ENCODE measurements at places on chromosomes 3 and 15.

DNA sequence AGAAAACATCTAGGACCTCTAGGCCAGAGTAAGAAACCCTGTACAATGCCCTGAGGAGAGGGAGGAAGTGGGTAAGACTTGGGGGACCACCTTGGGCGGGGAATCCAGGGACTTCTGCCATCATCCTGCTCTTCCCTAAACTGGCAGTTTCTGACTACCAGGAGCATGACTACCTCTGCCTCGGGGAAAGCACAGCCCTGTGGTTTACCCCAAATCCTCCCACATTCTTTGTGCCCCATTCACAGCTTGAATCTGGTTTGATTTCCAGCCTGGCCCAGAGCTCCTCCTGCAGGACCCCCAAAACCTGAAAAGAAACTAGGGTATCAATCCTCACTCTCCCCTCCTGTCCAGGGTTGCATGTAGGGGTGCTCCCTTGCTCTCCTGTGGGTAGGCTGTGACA lies 4.7 kb downstream of the C3orf18 start:
- DNase-seq = no peak

- no peak for DNase-seq
Measured at GRCh38 chr15:95910643-95911212, 419.8 kb upstream of the NR2F2 start.

DNA sequence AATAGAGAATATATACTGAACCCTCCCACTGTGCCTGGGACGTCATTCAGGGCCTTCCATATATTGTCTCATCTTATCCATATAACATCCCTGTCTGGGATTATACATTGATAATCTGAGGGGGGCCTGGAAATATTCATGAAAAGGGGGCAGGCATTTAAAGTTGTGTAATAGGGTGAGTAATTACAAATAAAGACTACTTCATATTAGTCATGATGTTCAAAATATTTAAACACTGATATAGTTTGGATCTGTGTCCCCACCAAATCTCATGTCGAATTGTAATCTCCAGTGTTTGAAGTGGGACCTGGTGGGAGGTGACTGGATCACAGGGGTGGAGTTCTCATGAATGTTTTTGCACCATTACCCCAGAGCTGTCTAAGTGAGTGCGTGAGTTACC lies 97.8 kb downstream of the AQP9 start:
- DNase-seq = no peak

DNA sequence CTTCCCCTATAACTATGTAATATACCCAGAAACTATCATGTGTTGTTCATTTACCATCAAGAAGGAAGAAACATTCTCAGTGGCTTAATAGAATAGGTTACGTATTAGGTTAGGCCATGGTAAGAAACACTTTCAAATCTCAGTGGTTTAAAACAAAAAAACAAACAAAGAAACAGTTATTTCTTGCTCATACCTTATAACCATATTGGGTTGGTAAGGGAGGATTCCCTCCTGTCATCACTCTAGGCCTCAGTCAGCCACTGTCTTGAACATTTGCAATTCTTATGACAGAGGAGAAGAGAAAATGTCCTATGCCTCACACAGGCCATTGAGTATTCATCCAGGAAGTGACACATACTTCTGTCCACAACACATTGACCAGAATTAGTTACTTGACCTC lies 727.7 kb upstream of the NECTIN3 start:
- DNase-seq = no peak

Measured in effector CD8-positive, alpha-beta T cell (primary cell).